ENCODE measurements at places on chromosomes 5 and 9. TPM values are rescaled to one million over a fixed set of nuclear protein-coding genes. Genes with fewer than 3 reads are reported as not detected.

DNA sequence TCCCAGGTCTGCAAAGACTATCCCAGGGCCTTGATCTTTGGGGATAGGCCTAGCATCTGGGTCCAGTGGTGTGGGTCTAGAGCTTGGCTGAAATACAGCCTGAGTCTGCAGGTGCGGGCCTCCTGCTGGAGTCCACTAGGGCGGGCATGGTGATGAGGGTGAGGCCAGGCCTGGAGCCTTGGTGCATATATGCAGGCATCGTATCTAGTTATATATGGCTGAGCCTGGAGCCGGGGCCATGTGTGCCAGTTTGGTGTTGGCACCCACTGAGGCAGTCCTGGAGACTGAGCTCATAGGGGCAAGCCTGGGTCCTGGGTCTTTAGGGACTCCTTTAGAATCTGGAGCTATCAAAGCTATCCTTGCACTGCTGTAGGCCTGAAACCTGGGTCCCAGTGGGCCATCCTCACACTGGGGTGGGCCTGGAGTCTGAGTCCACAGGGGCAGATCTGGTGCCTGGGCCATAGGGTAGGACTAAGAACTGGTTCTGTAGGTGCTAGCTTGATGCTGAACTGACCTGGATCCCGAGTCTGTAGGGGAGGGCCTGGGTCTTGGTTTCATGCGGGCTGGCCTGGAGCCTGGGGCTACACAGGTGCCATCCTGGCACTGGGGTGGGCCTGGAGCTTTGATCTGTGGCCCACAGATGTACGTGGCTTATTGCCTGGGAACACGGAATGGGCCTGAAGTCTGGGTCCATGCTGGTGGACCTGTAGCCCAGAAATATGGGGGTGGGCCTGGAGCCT is 346.5 kb upstream of the MEF2C start:
- no peak for DNase-seq

DNA sequence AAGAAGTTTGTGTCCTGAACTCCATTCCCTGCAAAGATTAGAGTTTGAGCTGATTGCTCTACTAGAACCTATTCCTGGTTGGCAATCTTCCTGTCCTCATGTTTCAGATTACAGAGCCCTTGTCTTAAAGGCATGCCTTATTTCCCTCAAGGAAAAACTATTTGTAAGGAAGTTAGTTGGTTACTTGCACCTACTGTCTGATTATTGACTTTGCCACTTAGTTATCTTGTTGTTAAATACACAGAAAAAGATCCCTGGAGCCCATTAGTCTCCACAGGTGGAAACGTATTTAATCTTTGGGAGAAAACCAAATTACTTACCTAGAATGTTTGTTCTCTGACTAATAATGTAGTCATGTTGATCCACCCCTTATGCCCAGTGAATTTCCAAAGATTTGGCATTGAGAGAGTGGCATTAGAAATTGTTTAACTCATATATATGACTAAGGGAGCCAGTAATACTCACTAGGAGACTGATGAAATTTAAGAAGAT is 132.3 kb upstream of the ELL2 start:
- DNase-seq: no peak

MORN5 gene
- not detected for total RNA-seq

LECT2 gene
- not detected for total RNA-seq

MARCOL gene
- not detected for total RNA-seq

CHD1 gene
- 14.9 TPM for total RNA-seq

KCNIP1 gene
- not detected for total RNA-seq
